SW 1271 (cell line): ENCODE measurements at places on chromosomes 3 and 15.

GRCh38 chr15:45863881-45864580 is 229.2 kb downstream of the SQOR start:
- no peak for DNase-seq

GRCh38 chr3:46907271-46907670 is 29.8 kb downstream of the PTH1R start:
- no peak for DNase-seq

DNA sequence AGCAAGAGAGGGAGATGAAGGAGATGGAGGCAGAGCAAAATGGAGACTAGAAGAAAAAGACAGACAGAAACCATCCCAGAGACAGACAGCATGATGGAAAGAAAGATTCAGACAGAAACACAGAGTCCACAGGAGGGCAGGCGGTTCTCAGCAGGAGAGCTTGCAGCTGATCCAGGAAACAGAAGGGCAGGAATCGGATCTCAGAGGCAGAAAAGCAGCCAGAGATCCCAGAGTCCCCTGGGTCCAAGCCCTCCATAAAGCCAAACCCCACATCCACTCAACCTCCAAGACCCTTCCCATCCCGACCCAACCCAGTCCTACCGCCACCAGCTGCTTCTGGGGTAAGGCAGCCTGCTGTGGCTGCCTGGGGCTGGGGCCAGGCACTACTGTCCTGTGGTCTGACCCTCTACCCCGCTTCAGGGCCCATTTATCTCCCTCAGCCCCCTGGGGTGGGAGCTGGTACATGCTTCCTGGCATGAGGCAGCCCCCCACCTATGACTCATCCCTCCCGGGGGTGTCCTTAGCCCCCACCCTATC is at the start of gene UCN2:
Gene UCN2 (minus strand): TSS at position 400 of the 537 bp plus-strand sequence. CDS start 657 bp downstream, outside the sequence.
- no peak for DNase-seq

DNA sequence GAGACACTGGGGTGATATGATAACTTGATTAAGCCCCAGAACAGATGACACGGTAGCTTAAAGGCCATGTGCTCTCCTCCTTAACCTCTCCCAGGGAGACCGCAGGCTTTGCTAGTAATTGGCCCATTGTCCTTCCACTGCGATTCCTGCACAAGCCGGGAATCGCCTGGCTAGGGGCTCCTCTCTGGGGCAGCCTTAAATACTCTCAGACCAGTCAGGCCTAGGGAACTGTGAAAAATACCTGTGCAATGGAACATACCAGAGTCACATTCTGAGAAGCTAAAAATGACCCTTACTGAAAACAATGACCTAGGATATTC is 56.3 kb downstream of the CPN2 start:
- DNase-seq = no peak
